HFFc6 (cell line): ENCODE measurements at places on chromosomes 12 and 14. TPM values are rescaled to one million over a fixed set of nuclear protein-coding genes. Genes with fewer than 3 reads are reported as not detected.

The TPH2 gene
- not detected in 3 replicates for total RNA-seq

The GRIN2B gene
- not detected in 3 replicates for total RNA-seq

The SDR9C7 gene
- total RNA-seq: not detected in 3 replicates

The PRPH gene
- not detected in 2 replicates for total RNA-seq

The KERA gene
- not detected in 2 replicates for total RNA-seq

The NID2 gene
- 98.4 to 114 TPM (median 112 TPM) in 3 replicates for total RNA-seq

DNA sequence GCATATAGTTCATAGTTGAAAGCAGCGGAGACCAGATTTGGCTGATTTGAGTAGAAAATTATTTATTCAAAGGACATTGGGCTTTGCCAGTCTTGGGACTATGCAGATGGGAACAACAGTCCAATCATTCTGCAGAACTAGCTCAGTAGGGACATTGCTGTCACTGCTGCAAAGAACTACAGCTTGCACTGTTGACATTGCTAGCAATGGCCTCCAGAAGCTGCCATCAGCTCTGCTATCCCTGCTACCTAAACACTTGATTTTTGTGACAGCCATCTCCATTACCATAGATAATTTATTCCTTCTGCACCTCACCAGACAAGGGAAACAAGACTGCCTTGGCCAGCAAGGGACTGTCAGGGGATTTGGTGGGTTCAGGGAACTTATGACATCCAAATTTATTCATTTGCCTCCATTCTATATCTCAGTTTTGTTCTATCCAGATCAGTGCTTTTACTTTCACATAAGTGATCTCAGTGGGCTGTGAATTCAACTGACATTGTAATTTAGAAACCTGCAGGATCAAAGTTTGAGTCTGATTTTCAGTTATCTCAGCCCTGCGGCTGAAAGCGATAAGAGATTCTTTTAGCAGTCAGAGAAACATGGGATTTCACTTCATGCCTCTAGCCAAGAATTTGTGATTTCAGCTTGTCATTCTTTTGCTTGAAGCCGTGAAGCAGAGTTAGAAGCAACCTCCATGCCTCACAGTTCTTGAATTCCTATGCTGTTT, 136.7 kb upstream of the FBXO33 start:
- no peak for DNase-seq

GRCh38 chr12:86233126-86233525, 23.1 kb downstream of the MGAT4C start:
- no peak for DNase-seq

GRCh38 chr14:104101086-104101621, 15.7 kb downstream of the ASPG start:
- DNase-seq: no peak

- no peak for DNase-seq
Observed at GRCh38 chr14:72539661-72540315, 354.1 kb downstream of the DPF3 start.

DNA sequence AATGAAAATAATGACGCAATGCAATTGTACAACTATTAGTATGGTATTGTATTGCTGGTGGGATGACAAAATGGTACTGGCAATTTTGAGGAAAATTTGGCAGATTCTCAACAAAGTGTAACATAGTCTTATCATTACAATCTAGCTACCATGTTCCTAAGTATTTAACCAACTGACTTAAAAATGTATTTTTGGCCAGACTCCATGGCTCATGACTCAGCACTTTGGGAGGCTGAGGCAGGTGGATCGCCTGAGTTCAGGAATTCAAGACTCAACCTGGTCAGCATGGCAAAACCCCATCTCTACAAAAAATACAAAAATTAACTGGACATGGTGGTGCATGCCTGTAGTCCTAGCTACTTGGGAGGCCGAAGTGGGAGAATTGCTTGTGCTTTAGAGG, 1409.5 kb downstream of the AACS start:
- no peak for DNase-seq

- DNase-seq: no peak
Observed at GRCh38 chr14:21924479-21924878, 250.9 kb upstream of the OR4E1 start.

DNA sequence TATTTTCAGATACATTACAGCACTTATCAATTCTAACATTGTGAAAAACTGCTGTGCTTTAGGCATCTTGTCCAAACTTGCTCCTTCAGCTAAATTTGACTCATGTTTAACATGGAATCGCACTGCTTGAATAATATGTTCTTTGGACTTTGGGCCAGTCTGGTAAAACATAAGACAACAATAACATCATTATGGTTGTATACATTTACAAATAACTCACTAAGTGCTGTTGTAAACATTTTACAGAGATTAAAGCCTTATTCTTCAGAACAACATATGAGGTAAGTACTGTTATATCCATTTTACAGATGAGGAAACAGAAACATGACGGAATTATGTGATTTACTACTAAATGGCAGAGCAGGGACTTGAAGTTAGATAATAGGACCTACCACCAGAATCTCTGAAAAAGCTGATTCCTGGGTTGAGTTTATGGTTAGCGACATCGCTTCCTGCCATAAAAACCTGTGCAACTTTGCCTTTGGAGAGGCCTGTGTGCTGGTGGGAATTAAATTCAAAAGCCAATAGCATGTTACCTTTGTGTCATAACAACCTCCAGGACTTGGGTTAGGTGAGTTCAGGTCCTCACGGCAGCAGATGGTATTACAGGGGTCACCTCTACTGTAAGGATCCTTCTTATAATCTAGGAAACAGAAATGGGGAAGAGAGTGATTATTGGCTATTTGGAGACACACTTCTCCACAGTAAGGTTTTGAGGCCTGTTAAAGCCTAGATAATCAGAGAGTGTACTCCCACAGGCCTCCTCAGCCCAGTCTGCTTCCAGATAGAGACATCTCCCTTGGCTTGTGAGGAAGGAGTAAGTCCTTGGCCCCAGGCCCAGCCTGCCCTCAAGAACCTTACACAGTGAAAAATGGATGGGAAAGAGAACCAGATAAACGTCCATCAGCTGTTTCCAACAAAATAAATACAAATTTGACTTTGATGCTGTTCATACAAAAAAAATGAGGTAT, 61.8 kb downstream of the PLBD1 start:
- no peak for DNase-seq
